Peyer's patch (tissue), 4 donors: ENCODE measurements at places on chromosomes 6 and 20. TPM values are rescaled to one million over a fixed set of nuclear protein-coding genes. Genes with fewer than 3 reads are reported as not detected.

GRCh38 chr6:5095236-5095635, 10.1 kb downstream of the PPP1R3G start:
- no peak overlapping the region for H3K4me3 ChIP-seq
- H3K27ac ChIP-seq, result no peak overlapping the region
- H3K36me3 ChIP-seq, result no peaks in the 10 kb centered on the region
- H3K4me1 ChIP-seq, result no peaks in the 10 kb centered on the region
- no peak for DNase-seq

DNA sequence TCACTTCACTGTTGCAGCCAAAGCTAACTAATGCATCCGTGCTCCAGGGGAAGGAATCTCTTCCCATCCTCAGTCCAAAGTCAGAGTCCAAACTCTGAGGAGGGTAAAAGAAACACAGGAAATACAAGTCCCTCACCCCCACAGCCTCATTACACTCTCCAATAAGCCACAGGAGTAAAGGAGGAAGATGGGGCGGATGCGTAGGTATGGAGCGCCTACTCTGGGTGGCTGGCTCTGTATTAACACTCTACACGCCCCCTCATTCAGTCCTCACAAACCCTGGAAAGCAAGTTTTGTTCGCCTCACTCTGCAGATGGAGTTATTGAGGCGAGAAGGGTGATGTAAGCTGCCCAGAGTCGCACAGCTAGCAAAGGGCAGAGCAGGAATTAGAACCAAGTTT, 242.9 kb downstream of the NRN1 start:
- no peaks in the 10 kb centered on the region for H3K36me3 ChIP-seq
- no peak overlapping the region for H3K4me3 ChIP-seq
- DNase-seq, result peak; percentile 18
- no peaks in the 10 kb centered on the region for H3K4me1 ChIP-seq

GRCh38 chr6:46676604-46677313, 10.9 kb upstream of the TDRD6 start:
- no peak overlapping the region for H3K27ac ChIP-seq
- H3K27me3 ChIP-seq, result no peaks in the 10 kb centered on the region
- no peaks in the 10 kb centered on the region for H3K36me3 ChIP-seq
- no peak for DNase-seq
- H3K4me3 ChIP-seq, result no peak overlapping the region

The SNAI1 gene
- 3.3 TPM for total RNA-seq

GRCh38 chr6:91166271-91167046, 579.6 kb upstream of the MAP3K7 start:
- no peak for DNase-seq
- H3K36me3 ChIP-seq, result no peaks in the 10 kb centered on the region
- no peak overlapping the region for H3K27ac ChIP-seq
- no peaks in the 10 kb centered on the region for H3K4me1 ChIP-seq
- no peaks in the 10 kb centered on the region for H3K27me3 ChIP-seq

The SIM1 gene
- 0.13 TPM for total RNA-seq

DNA sequence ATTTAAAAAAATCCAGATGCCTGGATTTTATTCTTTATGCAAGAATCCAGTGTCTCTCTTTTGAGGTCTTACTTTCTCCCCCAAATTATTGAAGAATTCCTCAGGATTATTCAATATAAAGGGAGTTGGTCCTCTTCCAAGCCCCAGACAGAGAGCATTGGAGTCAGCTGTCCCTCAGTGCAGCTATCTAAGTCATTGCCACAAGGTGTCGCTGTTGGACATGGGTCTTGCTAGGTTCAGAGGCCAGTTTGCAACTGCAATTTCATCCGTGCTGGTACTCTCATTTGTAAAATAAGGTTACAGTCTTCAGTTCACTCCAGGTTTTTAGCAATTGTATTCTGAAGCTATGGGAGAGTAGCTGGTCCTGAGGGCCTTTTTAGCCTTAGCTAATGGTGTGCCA, 27.8 kb downstream of the CCN2 start:
- H3K4me1 ChIP-seq, result no peaks in the 10 kb centered on the region
- no peak overlapping the region for H3K27ac ChIP-seq
- no peaks in the 10 kb centered on the region for H3K36me3 ChIP-seq
- DNase-seq, result no peak
- no peak overlapping the region for H3K4me3 ChIP-seq

The PRPH2 gene
- 0.67 TPM for total RNA-seq

- H3K4me1 ChIP-seq, result no peaks in the 10 kb centered on the region
- no peak for DNase-seq
Measured at GRCh38 chr20:39857187-39857586, 831.8 kb downstream of the MAFB start.

DNA sequence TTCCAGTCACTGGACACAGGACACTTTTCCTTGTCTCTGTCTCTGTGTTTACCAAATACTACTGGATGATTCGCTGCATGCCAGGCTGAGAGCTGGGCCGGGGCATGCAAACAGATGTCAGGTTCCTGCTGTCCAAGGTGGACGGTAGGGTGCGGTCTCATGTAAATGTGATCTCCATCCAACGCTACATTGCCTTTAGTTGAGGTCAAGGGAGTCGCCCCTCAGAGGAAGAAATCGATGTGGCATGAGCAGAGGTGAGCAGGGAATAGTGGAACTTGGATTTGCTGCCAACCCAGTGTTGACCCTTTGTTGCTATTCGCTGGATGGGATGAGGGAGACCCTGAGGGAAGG, 9.8 kb upstream of the TOX2 start:
- no peaks in the 10 kb centered on the region for H3K4me1 ChIP-seq
- no peaks in the 10 kb centered on the region for H3K36me3 ChIP-seq
- H3K27ac ChIP-seq, result no peak overlapping the region
- H3K4me3 ChIP-seq, result no peak overlapping the region

GRCh38 chr6:39273406-39273821, 40.8 kb downstream of the KCNK17 start:
- no peak overlapping the region for H3K27ac ChIP-seq
- no peaks in the 10 kb centered on the region for H3K36me3 ChIP-seq
- no peaks in the 10 kb centered on the region for H3K4me1 ChIP-seq
- no peaks in the 10 kb centered on the region for H3K27me3 ChIP-seq

The ANKRD66 gene
- total RNA-seq, result not detected
